ENCODE measurements at places on chromosomes 3 and 15.

DNA sequence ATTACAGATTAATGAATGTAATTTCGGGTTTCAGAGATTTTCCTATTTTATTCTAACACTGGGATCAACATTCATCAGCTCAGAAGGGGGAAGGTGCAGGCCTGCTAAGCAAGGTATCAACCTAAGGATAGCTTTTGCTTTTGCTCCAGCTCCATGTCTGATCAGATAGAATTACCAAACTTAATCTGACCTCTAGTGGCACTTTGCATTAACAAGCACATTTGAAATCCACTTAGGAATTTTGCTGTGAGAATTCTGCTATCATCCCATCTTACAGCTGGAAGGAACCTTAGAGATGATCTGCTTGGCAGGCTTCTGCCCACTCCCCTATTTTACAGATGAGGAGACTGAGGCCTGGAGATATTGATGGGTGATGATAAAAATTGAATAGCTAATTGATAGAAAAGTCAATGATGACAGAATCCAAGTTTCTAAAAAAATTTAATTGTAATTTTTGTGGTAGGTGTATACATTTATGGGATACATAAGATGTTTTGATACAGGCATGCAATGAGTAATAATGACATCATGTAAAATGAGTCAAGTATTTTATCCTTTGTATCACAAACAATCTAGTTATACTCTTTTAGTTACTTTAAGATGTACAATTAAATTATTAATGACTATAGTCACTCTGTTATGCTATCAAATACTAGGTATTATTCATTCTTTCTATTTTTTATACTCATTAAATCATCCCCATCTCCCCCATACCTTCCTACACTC, 209.2 kb upstream of the ZPLD1 start:
- no peak for DNase-seq

DNA sequence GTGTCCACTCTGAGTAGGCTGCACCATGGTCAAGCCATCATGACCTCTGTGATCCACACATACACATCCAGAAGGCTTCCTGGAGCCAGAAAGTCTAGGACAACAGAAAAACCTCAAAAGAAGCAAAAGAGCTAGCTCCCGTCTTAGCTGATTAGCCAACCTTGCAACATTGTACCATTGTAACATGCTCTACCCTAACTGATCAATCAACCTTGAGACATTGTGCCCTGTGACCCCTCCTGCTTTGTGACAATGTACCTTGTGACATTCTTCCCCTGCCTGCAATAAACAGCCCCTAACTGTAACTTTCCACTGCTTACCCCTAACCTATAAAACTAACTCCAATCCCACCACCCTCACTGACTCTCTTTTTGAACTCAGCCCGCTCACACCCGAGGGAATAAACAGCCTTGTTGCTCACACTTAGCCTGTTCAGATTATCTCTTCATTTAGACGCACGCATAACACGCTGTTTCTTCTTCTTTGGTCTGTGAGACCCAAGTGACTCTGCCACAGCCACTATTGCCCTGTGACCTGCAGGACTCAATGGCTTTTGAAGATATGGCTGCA, 1104.6 kb downstream of the OTOL1 start:
- DNase-seq: no peak

- no peak for DNase-seq
Observed at GRCh38 chr15:36432161-36432560, 147.3 kb upstream of the CDIN1 start.

DNA sequence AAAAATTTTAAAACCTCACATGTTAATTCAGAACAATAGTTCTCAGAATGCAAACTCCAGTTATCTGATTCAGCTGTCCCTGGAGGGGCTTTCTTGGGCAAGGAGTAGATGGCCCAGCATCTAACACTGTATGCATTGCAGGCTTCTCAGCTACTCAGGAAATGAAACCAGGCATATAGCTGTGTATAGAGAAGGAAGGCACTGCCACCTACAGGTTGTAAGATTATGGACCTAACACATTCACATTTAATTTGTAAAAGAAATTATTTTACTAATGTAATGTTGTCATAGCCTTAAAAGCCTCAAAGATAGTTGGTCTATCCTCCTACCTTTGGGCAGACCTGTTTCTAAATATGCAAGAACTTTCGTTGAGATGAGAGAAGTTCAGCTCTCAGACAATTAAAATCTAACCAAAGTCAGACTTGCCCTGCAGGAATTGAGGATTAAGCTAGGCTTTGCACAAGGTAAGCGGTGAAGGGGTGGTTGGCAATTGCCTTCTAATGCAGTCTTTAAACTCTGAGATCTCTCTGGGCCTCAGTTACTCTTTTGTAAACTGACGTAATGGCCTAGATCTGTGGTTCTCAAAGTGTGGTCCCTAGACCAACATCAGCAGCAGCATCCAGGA, 132.8 kb upstream of the SLC24A5 start:
- DNase-seq: no peak

- DNase-seq: no peak
Observed at GRCh38 chr3:178498871-178499270, 37.4 kb upstream of the KCNMB2 start.

- DNase-seq: no peak
Observed at GRCh38 chr3:25156626-25157025, 271.4 kb upstream of the RARB start.

- DNase-seq: peak; percentile 86
Observed at GRCh38 chr3:36907911-36908646, 36.8 kb downstream of the TRANK1 start.

DNA sequence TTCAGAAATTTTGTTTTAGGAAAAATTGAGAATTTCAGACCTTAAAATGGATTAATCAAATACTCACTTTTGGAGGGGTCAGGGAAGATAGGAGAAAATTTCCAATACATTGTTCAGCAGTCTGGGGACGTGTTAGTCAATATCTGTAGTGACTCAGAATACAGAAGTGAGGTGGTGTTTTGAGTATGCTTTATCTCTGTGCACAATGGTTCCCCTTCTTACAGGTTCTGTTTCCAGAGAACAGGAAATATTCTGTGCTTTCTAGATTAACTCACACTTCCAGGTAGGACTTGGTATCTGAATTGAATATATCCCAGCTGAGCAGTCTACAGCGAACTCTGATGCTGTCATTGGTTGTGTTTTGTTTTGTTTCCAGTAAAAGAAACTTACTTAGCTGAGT, 30.7 kb upstream of the CCDC54 start:
- no peak for DNase-seq

- no peak for DNase-seq
Observed at GRCh38 chr3:48151807-48152427, 36.3 kb downstream of the CDC25A start.

GRCh38 chr3:27869152-27869551, 147.0 kb upstream of the EOMES start:
- DNase-seq: no peak

DNA sequence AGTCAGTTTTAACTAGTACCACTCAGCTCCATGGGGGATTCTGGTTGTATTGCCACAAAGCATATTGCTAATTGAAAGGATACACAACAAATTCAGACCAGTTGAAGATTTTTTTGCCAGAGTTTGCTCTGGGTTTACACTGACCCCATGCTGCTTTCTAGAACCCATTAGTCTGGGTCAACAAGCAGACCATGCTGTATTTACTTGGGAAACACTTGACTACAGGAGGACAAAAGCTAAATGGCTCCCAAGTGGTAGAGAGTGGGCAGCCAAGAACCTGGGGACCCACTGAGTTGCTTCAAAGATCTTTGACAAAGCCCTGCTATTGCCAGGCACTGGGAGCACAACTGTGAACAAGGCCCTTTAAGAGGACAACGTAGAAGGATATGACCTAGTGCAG, 86.8 kb upstream of the PSMD6 start:
- no peak for DNase-seq

Data from transverse colon (tissue), 4 donors.